Left ventricle myocardium inferior (tissue), 1 donor: ENCODE measurements at places on chromosomes 3 and 15. TPM values are rescaled to one million over a fixed set of nuclear protein-coding genes. Genes with fewer than 3 reads are reported as not detected.

- no peak for DNase-seq
- no peaks in the 10 kb centered on the region for H3K4me1 ChIP-seq
- no peaks in the 10 kb centered on the region for H3K27me3 ChIP-seq
- no peak overlapping the region for H3K4me3 ChIP-seq
These were observed 716.5 kb upstream of the GOLIM4 start for GRCh38 chr3:168812234-168812633.

DNA sequence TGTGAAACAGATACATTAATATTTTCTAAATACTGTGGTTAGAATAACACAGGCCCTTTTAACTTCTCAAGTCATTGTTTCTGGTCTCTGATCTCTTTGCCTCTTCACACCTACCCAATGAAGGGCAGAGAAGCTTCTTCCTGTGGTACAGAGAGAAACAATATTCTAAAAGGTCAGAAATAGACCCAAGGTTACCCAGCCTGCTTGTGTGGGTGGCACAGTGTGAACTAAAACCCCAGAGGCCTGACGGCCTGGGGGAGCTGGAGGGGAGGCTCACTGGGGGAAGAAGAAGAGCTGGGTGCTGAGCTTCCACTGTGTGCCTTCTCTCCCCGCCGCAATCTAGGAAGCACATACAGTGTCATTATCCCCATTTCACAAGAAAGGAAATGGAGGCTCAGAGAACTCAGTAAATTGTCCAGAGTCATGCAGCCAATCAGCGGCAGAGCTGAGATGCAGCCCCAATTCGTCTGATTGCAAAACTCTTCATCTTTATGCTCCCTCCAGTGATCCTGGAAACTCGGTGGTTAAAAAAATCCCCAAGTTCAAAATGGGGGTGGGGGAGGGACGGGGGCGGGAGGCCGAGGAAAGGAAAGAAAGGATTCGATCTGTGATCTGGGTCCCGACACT, 64.1 kb upstream of the HEG1 start:
- H3K27ac ChIP-seq = no peak overlapping the region
- DNase-seq = no peak
- peaks cover 43% of the 10 kb centered on the region for H3K4me1 ChIP-seq
- no peaks in the 10 kb centered on the region for H3K27me3 ChIP-seq

DNA sequence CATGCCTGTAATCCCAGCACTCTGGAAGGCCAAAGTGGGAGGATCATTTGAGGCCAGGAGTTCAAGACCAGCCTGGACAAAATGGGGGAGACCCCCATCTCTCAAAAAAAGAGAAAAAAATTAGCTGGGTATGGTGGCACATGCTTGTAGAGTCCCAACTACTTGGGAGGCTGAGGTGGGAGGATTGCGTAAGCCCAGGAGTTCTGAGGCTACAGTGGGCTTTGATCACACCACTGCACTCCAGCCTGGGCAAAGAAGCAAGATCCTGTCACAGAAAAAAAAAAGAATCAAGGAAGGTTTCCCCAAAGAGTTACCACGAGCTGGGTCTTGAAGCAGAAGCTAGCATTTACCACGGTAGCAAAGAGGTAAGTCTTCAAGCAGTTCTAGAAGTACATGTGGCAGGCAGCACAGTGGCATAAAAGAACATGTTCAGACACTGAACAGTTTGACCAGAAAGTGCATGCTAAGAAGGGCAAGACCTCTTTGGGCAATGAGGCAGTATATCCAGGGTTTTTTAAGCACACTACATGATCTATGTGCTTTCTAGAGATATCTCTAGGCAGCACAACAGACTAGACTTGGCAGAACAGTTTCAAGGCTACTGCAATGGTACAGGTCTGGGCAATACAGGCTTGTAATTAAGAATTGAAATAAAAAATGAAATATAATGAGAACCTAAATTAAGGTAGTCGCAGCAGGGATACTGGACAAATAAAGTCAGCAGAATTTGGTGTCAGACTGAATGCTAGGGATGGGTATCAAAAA, 418.5 kb downstream of the SHQ1 start:
- no peaks in the 10 kb centered on the region for H3K36me3 ChIP-seq
- no peak for DNase-seq
- no peak overlapping the region for H3K4me3 ChIP-seq
- peaks cover 60% of the 10 kb centered on the region for H3K4me1 ChIP-seq

DNA sequence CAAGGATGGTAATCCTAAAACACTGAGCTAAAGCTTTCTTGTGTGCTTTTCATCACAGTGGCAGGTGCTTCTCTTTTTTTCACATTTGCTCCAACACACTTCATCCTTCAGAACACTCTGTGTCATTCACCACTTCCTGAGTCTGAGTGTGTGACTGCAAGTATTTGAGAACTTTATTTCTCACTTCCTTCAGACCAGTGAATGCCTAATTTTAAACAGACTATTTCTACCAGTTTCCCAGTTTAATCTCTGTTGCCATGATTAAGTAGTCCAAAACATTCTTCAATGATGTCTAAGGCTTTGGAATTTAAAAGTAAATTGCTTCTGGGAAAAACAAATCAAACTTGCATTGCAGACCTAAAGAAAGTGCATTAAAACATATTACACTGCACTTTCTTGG, 541.2 kb downstream of the RBMS3 start:
- no peak for DNase-seq
- no peaks in the 10 kb centered on the region for H3K27me3 ChIP-seq
- H3K36me3 ChIP-seq = no peaks in the 10 kb centered on the region
- H3K4me3 ChIP-seq = no peak overlapping the region

DNA sequence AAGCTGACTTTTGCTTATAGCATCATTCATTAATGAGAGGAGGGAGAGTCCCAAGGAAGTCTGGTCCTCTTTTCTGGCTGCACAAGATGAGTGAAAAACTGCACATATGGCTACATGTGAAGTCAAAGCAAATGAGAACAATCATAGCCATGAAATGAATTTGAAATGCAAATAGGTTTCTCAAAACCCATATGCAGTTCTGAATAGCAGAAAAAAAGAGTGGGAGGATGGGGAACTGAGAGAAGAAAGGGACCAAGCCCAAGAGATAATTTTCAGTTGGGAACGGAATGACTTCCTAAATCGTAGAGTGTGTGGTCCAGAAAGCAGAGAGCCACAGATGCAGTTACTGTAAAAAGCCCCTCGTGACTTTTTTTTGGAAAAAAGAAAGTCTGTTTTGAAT, 66.3 kb downstream of the GTPBP8 start:
- no peaks in the 10 kb centered on the region for H3K36me3 ChIP-seq
- DNase-seq = no peak
- H3K4me1 ChIP-seq = no peaks in the 10 kb centered on the region
- H3K27me3 ChIP-seq = no peaks in the 10 kb centered on the region
- no peak overlapping the region for H3K27ac ChIP-seq

GRCh38 chr15:57732526-57733331, 26.2 kb downstream of the POLR2M start:
- H3K27ac ChIP-seq = no peak overlapping the region
- H3K4me3 ChIP-seq = no peak overlapping the region
- peaks cover 16% of the 10 kb centered on the region for H3K4me1 ChIP-seq
- no peaks in the 10 kb centered on the region for H3K36me3 ChIP-seq
- H3K27me3 ChIP-seq = no peaks in the 10 kb centered on the region

DNA sequence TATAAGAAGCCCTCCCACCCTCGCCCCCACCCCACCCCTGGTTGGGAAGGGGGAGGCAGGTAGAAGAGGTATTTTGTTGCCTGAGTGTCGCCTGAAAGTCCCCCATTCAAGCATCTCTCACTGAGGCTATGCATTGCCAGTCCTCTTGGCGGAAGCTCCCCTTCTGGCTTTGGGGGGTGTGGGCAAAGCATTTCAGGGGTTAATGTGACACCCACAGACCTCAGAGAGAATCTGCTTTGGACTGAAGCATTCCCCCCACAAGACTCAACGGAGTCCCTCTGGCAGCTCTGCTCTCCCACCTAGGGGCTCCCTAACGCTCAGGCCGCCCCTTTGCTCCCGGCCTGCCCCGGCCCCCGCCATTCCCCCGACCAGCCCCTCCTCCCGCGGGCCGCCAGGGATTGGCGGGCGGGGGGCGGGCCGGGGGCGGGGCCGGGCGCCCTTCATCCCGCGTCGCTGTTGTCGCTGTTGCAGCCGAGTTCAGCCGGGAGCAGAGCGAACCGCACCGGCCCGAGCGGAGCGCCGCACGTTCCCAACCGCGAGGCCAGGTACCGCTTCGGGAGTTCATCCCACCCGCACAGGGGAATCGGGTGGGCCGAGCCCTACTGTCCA, at the start of gene SLC38A3:
SLC38A3 (plus strand) TSS at position 468 of the 609 bp plus-strand sequence. CDS start 8,929 bp downstream, outside the sequence.
- peak within 1 kb of the TSS; percentile 74 for H3K4me3 ChIP-seq
- no peaks in the 10 kb centered on the region for H3K36me3 ChIP-seq
- peaks cover 54% of the 10 kb centered on the region for H3K27me3 ChIP-seq
- peaks cover 30% of the 10 kb centered on the region for H3K4me1 ChIP-seq
- peak; percentile 35 for DNase-seq
- peak within 1 kb of the TSS; percentile 84 for H3K27ac ChIP-seq

- peaks cover 53% of the 10 kb centered on the region for H3K4me1 ChIP-seq
- peak; percentile 46 for DNase-seq
- H3K27me3 ChIP-seq = no peaks in the 10 kb centered on the region
- H3K36me3 ChIP-seq = no peaks in the 10 kb centered on the region
These were observed 1.3 kb downstream of the MAGI1 start for GRCh38 chr3:66037330-66037985.

GRCh38 chr3:141262308-141262705, 30.7 kb downstream of the PXYLP1 start:
- H3K4me3 ChIP-seq = no peak overlapping the region
- no peak for DNase-seq
- no peaks in the 10 kb centered on the region for H3K27me3 ChIP-seq
- H3K4me1 ChIP-seq = no peaks in the 10 kb centered on the region
- no peak overlapping the region for H3K27ac ChIP-seq

GRCh38 chr3:23421811-23422516, 218.8 kb downstream of the UBE2E2 start:
- DNase-seq = no peak
- peaks cover 25% of the 10 kb centered on the region for H3K4me1 ChIP-seq
- H3K27me3 ChIP-seq = no peaks in the 10 kb centered on the region

DNA sequence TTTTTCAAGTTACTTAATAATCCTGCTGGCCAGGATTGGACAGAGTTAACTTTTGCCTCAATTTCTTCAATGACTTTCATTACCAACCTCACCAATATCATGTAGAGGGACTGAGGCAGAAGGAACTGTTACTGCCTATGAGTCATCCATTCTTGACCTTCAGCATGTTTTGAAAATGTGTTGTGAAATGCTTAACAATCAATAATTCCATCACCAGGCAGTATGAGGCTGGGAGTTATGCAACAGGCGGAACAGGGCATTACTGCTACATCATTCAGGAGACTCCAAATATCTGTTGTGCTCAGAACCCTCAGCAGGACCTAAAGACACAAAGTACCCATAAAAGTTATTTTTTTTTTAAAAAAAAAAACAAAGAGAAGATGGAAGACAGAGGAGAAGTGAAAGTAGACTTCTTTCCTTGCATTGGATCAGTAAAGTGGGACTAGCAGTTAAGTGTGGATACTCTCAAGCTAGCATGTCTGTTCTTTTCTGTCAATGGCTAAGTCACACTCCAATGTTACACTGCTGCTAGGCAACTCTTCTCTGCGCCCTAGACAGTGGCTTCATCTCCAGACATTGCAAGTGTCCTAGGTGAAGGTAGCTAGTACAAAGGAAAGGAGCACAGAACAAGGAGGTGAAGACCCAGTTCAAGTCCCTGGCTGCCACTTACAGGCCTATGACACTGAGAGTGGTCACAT, 184.9 kb upstream of the LPP start:
- no peaks in the 10 kb centered on the region for H3K27me3 ChIP-seq
- H3K27ac ChIP-seq = peak overlapping the region; percentile 19
- no peak overlapping the region for H3K4me3 ChIP-seq
- no peaks in the 10 kb centered on the region for H3K36me3 ChIP-seq
- peaks cover 24% of the 10 kb centered on the region for H3K4me1 ChIP-seq
- no peak for DNase-seq

- DNase-seq = no peak
- H3K27me3 ChIP-seq = no peaks in the 10 kb centered on the region
- H3K36me3 ChIP-seq = no peaks in the 10 kb centered on the region
- no peaks in the 10 kb centered on the region for H3K4me1 ChIP-seq
- no peak overlapping the region for H3K27ac ChIP-seq
These were observed 364.4 kb upstream of the ARHGEF26 start for GRCh38 chr3:153756816-153757215.

DNA sequence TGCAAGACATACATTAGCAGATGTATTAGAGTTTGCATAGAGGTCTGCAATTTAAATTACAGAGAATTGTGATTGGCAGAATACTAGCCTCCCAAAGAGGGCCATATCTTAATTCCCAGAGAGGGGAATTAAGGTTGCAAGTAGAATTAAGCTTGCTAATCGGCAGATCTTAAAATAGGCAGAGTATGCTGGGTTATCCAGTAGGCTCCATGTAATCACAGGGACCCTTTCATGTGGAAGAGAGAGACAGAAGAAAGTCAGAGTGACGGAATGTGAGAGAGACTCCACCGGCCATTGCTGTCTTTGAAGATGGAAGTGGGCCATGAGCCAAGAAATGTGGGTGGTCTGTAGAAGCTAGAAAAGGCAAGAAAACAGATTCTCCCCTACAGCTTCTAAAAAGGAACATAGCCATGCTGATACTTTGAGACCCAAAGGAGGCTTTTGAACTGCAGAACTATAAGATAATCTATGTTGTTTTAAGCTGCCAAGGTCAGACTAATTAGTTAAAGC, 38.8 kb downstream of the IMPG2 start:
- no peaks in the 10 kb centered on the region for H3K36me3 ChIP-seq
- H3K27me3 ChIP-seq = no peaks in the 10 kb centered on the region
- no peaks in the 10 kb centered on the region for H3K4me1 ChIP-seq
- DNase-seq = no peak

DNA sequence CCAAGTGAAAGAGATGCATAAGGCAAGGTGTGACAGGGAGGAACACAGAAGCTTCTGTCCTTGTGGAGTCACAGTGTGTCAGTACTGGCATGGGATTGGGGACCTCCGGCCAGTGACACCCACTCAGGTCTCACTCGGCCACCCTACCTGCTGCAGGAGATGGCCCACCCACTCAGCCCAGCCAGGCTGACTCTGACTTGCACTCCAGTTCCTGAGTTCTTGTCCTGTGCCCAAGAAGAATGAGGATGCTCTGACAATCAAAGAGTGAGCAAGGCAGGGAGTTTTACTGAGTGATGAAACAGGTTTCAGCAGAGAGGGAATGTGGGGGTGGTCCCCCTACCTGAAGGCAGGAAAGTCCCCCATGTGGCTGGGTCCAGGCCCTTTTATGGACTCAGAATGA, 50.9 kb downstream of the PCNP start:
- no peak overlapping the region for H3K27ac ChIP-seq
- H3K27me3 ChIP-seq = no peaks in the 10 kb centered on the region
- no peak for DNase-seq

GRCh38 chr3:149343951-149344350, 10.5 kb upstream of the TM4SF18 start:
- no peak overlapping the region for H3K27ac ChIP-seq
- no peak overlapping the region for H3K4me3 ChIP-seq
- DNase-seq = no peak
- no peaks in the 10 kb centered on the region for H3K27me3 ChIP-seq
- H3K4me1 ChIP-seq = peaks cover 28% of the 10 kb centered on the region

The C3orf20 gene
- not detected for total RNA-seq

The TRIM42 gene
- total RNA-seq = not detected

The SLC27A2 gene
- not detected for total RNA-seq

The CCR1 gene
- 2.0 TPM for total RNA-seq

The MUC4 gene
- total RNA-seq = 0.11 TPM

The HRG gene
- not detected for total RNA-seq

The NR1I2 gene
- total RNA-seq = not detected

The PLXNA1 gene
- 26.4 TPM for total RNA-seq

The CEP70 gene
- 25.8 TPM for total RNA-seq

The CYP1A2 gene
- total RNA-seq = not detected

The ZNF620 gene
- total RNA-seq = 2.3 TPM

The ARHGAP31 gene
- total RNA-seq = 38.0 TPM

The KIF23 gene
- 0.38 TPM for total RNA-seq

The IRAK2 gene
- 2.0 TPM for total RNA-seq

The MESP2 gene
- total RNA-seq = 0.27 TPM

The LRRN1 gene
- total RNA-seq = 0.11 TPM
